ENCODE measurements at places on chromosomes 4 and X.

DNA sequence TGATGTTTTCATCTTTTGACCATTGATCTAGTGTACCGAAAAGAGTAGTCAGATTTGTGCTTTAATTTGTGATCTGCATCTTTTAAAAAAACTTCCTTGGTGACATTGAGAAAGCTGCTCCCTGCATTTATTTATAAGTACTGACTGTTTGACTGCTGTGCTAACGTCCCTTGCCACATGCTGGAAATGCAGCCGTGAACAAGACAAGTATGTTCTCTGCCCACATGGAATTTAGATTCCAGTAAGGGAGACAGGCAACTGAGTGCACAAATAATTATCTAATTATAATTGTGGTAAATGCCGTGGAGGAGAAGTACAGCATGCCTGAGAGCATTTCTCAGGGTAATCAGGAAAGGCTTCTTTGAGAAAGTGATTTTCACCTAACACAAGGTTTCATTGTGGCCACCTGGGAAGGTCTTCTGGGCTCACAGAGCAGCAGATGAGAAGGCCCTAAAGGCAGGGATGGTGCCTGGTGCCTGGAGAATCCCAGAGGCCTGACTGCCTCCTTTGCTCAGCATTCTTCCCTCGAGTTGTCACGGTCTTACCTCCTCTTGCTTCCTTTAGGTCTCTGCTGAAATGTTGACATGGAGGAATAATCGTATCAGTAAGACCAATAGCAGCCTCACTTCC is 55.8 kb downstream of the PTTG2 start:
- no peak for DNase-seq

DNA sequence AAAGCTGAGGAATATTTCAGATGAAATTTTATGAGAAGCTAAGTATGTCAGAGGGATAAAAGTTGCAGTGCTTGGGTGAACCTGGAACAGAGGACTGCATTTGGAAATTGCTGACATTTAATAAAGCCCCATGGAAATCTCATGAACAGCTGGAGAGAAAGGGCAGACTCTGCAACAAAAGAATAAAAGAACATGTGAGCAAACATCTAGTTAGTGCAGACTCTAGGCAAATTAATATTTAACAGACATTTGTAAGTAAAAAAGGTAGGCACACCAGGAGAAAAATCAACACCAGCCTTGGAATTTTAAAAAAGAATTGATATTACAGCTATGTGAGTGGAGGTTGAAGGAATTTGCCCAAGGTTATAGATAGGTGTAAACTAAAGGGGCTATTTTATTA is 114.6 kb upstream of the PUDP start:
- DNase-seq, result no peak

- DNase-seq, result peak; percentile 21
Measured at GRCh38 chr4:40046311-40046980, 10.2 kb upstream of the N4BP2 start.

- no peak for DNase-seq
Measured at GRCh38 chr4:73916172-73916925, 47.2 kb downstream of the CXCL1 start.

DNA sequence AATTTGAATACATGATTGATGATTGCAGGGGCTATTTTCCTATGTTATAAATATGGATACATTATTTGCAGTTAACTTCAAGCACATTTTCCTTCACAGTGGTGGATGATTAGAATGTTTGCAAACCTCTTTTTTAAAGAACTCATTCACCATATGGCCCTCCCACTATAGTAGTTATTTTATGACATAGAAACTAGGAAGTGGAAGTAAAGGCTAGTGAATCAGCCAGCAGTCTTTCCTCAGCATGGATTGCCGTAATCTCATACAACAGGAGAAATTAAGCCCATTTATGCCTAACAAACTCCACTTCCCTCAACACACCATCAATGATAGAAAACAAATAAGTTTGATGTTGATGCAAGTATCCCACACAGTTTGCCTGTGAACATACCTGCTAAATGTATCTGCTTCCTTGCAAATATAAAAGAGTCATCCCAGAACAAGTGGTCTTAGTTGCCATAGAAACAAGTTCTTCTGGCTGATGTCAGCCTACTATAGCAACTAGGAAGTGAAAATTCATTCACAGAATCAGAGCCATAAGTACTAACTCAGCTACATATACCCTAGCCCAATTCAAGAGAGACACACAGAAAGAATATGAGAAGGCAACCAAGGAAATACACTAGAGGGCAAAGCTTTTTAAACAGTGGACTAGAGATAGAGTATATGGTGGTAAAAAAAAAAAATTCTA is 100.9 kb upstream of the RADX start:
- no peak for DNase-seq

DNA sequence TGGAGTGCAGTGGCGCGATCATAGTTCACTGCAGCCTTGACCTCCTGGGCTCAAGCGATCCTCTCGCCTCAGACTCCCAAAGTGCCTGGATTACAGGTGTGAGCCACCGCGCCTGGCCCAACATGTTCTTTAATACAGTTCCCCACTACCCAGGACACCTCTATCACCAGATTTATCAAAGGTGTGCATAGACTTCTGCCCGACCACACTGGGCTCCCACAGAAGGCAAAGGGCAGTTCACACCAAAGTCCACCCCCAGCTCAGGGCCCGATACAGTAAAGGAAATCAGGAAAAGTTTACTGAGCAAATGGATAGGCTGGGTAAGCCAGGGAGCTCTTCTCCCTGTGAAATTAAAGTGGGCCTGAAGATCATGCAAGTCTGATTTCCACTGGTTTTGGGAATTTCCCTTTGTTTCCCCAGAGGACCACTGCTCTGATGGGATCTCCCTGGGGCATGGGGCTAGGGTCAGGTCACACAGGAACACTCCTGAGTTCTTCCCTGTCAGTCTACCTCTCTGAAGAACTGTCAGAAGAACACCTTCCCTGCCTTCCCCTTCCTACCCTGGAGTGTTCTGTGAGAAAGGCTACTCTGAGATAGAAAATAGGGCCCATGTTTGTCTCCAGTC is 17.7 kb upstream of the PIM2 start:
- DNase-seq, result no peak

DNA sequence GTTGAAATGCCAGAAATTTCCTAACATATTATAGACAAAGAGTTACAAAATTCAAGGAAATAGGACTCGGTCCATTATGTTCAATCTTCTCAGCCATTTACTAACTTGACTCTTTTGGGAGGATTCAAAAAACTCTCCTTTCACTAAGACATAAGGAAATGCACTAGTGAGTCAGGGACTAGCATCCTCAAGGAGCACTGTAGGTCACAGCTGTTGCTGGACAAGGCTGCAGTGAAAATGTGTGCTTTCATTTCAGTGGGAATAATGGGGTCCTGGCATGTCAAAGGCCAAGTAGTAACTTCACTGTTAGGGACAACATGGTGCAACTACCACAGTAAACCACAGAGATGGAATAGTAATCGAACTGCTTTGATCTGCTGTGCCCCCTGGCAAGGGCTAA is 56.9 kb upstream of the ABCG2 start:
- DNase-seq, result no peak

DNA sequence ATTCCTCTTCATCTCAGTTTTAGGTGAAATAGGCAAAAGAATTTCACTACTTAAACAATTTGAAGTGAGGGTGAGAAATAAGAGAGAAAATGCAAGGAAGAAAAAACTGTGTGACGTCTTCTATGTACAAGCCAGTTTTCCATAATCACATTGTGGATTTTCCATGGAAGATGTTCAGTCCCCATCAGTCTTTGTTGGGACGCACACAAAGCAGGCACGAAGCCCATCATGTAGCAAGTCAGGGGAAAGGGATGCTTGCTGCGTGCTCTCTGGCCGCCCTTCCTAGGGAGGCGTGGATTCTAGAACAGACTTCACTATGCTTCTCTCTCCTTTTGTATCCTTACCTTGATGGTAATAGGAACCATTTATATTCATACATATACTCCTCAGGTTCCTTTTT is 54.7 kb downstream of the RBPJ start:
- DNase-seq, result no peak

GRCh38 chr4:73421708-73422457 is 14.1 kb upstream of the AFP start:
- no peak for DNase-seq

- DNase-seq, result no peak
Measured at GRCh38 chrX:72685810-72686456, 28.2 kb downstream of the PHKA1 start.

DNA sequence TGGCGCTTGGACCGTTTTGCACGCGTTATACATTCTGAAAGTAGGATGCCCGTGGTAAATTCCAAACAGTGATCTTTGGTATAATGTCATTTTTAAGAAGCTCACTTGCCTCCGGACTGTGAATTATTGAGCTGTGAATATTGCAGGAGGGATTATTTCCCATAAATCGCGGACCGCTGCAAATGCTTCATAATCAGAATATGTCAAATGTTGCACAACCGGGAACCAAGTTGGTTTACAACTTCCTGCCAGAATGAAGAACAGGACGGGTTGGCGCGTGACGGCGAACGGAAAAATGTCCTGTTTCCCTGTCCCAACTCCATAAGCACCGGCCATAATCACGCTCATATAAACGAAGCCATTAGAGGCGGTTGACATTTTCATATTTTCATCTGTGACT is 67.6 kb downstream of the SHOX start:
- DNase-seq, result no peak

DNA sequence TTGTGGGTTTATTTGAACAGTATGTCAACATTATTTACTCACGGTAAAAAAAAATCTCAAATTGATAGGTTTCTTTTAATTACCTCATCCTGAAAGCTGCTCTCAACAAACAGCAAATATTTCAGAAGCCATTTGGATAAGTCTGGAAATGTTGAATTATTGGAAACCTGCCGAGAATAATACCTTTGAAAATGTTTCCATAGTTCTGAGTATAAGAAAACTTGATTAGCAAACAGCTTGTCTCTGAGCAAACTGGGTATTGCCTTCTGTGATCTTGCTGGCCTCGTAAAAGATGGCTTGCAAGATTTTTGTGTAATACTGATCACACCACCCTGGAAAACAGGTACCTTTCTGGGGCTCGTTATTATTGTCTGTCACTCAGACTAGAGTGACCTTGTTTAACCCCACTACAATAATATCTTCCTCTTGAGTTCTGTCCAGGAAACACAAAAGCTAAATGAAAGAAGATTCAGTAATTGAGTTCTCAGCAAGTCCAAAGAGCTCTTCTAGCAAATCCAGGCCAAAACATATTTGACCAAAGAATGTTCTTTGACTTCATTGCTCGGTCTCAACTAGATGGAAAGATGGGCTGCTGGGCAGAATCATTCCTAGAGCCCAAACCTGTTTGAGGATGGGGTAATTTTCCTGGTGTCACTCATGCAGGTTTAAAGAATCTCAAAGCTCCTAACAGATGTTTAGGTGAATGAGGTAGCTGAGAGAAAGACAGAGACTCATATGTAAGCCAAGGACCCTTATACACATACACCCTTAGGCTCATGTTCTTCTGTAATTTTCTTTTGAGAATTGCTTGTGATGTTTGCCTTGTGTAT is 255.6 kb upstream of the JADE1 start:
- DNase-seq, result no peak

- DNase-seq, result no peak
Measured at GRCh38 chrX:30812326-30812725, 76.7 kb downstream of the TAB3 start.

DNA sequence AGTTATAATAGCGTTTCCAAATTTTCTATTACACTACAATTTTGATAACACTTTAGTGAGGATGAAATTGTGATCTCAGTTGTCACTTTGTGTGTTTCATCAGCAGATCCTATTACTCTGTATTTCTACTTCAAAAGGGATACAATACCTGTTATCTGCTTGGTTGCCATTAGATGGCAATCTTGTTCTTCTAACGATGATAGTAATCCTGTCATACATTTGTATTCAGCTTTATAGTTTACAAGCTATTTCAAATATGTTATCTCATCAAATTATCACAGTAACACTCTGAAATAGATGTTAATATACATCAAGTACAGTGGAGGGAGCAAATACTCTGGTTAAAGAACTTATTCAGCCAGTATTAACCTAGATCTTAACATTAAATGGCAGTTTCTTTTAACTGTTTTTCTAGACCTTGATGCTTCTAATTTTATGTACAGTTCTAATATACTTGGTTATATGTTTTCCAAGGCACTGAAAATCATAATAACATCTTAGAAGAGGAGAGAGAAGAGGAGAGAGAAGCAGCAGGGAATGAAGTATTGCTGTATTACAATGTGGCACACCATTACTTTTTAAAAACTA is 292.0 kb downstream of the CCSER1 start:
- no peak for DNase-seq

- no peak for DNase-seq
Measured at GRCh38 chrX:132692066-132692465, 203.2 kb upstream of the MBNL3 start.

GRCh38 chrX:42149765-42150164 is 226.4 kb upstream of the CASK start:
- no peak for DNase-seq

DNA sequence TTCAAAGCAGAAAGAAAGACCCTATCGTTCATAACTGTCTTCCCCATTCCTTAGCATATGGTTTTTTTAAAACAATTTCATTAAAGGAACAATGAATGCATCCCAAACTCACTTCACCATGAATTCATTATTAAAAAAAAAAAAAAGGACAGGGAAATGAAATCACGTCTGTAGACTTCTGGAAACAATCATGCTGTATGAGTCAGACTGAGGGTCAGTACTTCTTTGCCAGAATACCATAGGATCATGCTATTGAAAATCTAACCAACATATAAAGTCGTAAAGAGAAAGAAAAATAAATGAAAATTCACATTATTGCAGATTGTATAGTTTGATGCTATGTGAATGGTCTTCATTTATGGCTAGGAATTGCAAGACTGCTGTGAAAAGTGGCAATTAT is 144.4 kb downstream of the PCDH18 start:
- DNase-seq, result no peak

DNA sequence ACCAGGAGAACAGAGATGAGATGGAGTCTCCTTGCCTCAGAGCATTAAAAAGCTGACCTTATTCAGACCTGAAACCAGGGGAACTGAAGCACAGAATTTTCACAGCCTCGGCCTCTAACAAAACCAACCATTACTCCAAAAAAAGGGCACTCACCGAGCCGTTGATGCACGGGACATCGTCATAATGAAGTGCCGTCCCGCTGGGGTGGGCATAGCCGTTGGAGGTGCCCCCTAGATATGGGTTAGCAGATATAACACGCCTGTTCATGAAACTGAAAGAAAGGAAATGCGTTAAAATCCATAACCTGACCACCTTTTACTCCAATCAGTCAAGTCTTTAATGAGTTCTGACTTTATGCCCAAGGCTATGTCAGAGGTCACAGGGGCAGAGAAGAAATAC is 153.6 kb downstream of the AFAP1 start:
- DNase-seq, result no peak

All from stimulated activated CD8-positive, alpha-beta memory T cell treated with anti-CD3 and anti-CD28 coated beads, Interleukin-7, amount 100 ng/mL, for 4 hours (primary cell).